ENCODE measurements at places on chromosomes 3 and 15.

DNA sequence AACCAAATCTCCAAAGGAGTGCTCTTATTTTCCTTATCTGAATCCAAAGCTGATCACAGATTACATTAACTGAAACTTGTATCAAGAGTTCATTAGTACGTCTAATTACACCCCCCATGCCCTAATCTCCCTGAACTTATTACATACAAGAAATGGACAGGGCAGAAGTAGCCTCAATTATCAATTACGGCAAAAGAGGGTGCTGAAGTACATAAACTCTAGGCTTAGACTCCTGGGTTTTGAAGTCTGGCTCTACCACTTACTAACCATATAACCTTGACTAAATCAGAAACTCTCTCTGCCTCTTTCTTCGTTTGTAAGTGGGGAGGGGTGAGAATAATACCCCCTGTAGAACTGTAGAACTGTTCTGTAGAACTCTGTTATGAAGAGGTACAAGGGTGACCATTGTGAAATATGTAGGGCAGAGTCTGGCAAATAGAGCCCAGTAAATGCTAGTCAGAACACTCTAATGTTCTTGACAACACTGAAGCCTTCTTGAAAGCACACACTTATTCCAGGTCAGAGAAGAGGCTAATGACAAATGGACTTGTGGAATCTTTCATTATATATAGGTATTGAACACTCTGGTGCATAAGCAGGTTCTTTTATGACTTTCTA lies 19.6 kb upstream of the OR5K4 start:
- DNase-seq, result no peak

- DNase-seq, result no peak
Measured at GRCh38 chr3:122936335-122936734, 91.2 kb downstream of the SEMA5B start.

- no peak for DNase-seq
Measured at GRCh38 chr3:73719861-73720260, 95.1 kb upstream of the PDZRN3 start.

DNA sequence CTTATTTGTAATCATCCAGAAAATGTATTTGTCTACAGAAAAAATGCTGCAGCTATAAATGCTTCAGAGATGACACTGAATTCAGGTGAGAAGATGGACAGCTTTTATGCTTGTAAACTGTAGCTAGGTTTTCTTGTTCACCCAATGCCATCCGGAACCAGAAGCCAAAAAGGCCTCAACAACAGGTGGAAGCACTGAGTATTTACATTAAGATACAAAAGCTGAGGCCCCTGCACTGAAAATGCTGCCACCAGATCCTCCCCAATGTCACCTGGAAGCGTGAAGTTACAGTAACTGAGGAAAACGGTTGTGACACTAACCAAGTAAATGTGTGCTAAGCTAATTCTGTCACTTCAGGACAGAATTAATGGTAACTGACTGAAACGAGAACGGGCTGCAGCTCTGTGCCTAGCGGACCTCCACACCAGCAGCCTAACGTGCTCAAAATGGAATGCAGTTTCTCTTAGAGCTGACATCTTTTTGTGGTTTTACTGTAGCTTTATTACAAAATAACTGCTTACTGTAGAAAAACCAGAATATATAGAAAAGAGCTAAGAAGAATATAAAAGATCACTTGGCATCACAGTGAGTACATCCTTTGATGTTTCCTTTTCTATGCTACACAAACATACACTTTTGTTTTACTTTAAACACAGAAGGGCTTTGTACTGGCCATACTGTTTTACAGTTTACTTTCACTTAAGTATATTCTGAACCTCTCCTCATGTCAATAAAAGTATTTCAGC lies 7.6 kb downstream of the CHSY1 start:
- DNase-seq, result no peak

DNA sequence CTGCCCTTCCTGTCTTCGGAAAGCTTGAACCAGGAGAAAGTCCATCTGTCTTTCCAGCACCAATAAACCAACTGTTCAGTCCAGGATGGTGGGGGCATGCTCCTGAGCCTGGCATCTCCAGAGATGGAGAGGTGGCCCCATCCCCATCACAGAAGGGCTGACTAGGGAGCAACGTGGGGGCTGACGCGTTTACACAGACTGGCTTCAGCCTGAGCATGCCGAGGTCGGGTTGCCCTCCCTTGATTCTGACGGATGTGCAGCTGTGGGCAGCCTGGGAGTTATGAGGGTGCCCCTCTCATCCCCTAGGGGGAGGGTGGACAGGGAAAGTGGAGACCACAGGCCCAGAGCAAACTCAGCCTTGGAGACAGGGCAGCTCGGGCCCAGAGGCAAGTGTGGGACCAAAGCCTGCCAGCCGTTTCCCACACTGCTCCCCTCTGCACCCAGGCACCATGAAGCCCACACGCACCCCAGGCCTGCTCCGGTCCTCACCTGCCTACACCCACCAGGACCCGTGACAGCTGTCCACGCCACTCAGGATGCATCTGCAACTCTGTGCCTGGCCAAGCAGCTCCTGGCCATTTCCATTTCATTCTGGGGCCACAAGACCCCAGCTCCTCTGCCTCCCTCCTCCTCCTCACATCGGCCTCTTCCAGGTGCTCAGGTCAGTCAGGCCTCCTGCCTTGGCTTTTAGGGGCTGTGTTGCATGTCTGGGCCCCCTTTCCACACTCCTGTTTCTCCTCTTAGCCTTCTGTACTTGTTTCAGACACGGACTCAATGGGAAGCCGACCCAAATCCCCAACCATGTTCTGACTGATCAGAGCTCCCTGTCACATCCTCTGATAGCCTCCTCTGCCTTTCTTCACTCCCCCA lies 48.2 kb upstream of the SLC41A3 start:
- no peak for DNase-seq

- DNase-seq, result no peak
Measured at GRCh38 chr15:41048852-41049251, 67.2 kb downstream of the INO80 start.

GRCh38 chr3:186375443-186375842 lies 13.4 kb upstream of the DGKG start:
- no peak for DNase-seq

DNA sequence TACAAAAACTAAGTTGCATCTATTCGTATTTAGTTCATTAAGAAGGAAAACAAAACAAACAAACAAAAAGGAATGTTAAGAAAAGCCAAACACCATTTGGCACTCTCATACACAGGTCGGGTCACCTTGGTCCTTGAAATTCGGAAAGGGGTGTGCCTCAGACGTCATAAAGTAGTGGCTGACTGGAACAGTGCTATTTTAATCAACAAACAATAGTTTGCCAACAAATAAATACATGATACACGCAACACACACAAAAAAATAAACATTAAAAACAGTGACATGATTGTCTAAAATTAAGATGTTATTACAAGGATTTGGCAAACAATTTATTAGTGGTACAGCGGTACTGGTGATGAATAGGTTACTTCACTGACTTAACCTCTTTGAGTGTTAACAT lies 579.6 kb downstream of the MECOM start:
- DNase-seq, result no peak

GRCh38 chr3:99751649-99752048 lies 66.0 kb upstream of the CMSS1 start:
- DNase-seq, result no peak

GRCh38 chr3:105613120-105613519 lies 246.4 kb downstream of the ALCAM start:
- no peak for DNase-seq

GRCh38 chr15:100779331-100780207 lies 100.1 kb upstream of the ALDH1A3 start:
- DNase-seq, result no peak

DNA sequence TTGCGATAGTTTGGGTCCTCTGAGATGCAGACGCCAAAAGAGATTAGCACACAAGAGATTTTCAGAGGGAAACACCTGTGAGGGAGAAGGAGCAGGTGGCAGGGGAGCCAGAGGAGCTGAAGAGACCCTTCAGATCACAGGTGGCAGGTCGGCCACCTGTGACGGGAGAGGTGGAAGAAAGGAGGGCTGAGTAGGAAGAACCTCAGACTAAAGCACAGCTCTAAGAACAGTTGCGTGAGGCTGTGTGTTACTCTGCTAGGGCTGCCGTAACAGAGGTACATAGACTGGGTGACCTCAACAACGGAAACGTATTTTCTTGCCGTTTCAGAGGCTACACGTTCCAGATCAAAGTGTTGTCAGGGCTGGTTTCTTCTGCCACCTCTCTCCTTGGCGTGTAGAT lies 38.5 kb downstream of the C2CD4A start:
- no peak for DNase-seq

DNA sequence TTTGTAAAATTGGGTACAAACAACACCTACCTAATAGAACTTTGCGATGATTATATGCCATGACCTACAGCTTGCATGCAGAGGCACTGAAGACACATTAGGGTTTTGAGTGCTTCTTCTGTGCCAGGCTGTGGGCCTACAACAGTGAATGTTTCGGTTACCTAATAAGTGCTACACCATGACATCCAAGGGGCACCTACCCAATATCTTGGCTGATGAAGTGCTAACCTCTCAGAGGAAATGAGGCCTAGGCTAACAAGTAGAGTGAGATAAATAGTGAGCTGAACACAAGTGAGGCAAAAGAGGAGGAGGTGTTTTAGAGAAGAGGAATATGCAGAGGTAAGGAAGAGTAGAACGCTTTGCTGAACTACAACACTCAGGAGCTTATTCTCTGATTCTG lies 12.2 kb upstream of the RASGRP1 start:
- no peak for DNase-seq

DNA sequence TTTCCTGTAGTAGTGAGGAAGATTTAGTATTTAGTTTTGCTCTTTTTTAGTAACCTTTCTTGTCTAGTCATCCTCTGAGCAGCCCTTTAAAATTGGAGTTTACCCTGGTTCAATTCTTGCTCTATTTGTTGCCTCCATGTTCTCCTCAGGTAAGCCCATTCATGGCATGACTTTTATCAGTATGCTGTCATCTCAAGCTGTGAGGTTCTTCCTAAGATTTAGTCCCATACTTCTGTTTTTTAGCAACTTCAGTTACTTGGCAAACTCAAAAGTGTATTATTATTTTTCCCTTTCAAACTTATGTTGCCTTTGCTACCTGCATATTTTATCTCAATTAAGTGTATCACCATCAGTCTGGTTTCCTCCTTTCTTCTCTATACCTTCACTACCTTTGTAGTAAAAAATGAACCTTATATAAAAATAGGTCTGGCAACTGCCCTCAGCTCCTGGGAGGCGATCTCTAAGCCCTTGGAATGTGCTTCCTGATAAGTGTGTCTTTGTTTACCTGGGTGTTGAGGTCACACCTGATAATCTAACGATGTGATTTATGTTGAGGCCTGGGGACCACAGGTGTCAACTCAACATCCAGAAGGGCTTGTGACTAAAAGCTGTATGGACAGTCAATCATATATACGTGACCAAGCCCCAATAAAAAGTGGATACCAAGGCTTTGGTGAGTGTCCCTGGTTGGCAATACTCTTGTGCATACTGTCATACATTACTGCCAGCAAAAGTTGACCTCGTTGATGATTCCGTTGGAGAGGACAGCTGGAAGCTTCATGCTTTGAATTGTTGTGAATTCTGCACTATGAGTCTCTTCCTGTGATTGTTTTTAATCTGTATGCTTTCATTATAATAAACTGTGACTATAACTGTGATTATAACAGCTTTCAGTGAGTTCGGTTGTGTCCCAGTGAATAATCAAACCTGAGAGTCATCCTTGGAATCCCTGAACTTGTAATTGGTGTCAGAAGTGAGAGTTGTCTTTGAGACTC lies 3.9 kb downstream of the NSUN3 start:
- no peak for DNase-seq

GRCh38 chr3:7978087-7978422 lies 523.6 kb upstream of the LMCD1 start:
- no peak for DNase-seq

GRCh38 chr15:101048176-101048575 lies 129.0 kb downstream of the LRRK1 start:
- DNase-seq, result no peak

DNA sequence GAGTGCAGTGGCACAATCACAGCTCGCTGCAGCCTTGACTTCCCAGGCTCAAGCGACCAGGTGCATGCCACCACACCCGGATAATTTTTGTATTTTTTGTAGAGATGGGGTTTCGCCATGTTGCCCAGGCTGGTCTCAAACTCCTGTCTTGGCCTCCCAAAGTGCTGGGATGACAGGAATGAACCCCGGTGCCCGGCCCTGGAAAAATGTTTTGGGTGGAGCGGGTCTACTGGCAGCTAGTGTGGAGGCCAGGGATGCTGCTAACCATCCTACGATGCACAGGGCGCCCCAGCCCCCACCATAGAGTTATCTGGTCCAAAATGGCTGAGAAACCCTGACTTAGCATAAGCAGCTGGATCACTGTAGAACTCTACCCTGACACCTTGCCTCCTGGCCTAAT lies 35.4 kb downstream of the NIPA2 start:
- no peak for DNase-seq

GRCh38 chr3:67064105-67064504 lies 66.0 kb downstream of the KBTBD8 start:
- DNase-seq, result no peak

DNA sequence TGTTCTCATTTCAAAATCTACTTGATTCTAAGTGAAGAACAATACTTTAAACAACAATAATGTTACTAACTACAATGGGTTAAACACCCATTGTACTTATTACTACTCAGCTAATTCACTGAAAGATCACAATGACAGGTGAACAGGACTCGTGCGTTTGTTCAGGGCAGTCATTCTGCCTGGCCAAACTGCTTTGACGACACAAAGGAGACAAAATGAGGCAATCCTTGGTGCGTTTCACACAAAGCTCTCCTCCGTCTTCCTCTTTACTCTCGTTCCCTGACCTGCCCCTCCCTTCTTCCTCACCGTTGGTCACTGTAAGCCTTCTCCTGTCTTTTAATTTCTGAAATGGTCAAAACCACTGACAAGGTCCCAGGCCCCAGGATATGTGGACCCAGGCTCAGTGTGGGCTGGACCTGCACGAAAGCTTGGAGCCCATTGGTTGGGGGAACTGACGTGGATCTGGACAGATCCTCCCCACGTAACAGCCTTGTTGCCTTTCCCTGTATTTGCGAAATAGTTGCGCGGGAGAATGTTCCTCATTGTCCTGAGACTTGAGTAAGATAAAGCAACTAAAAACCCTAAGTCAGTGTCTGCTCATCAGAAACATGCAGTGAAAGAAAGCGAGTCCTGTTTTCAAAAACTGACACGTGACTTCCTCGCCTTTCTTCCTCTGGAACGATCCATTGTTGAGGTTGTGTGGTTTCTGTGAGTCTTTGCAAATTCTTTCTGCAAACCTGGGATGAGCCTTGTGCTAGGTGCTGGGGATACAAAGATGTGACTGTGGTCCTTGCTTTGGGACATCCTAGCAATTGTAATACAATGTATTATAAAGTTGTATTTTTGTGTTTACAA lies 147.1 kb upstream of the RGMA start:
- DNase-seq, result no peak

- DNase-seq, result no peak
Measured at GRCh38 chr3:128067489-128067888, 15.3 kb downstream of the SEC61A1 start.

- DNase-seq, result no peak
Measured at GRCh38 chr3:72977060-72977808, 19.4 kb upstream of the PPP4R2 start.

GRCh38 chr3:134066651-134067530 lies 37.2 kb upstream of the SLCO2A1 start:
- DNase-seq, result no peak

GRCh38 chr15:89171136-89172072 lies 50.0 kb downstream of the RLBP1 start:
- no peak for DNase-seq

- DNase-seq, result no peak
Measured at GRCh38 chr15:71804226-71804625, 6.1 kb upstream of the NR2E3 start.
